Activated CD4-positive, CD25-positive, alpha-beta regulatory T cell treated with anti-CD3 and anti-CD28 coated beads, Interleukin-2, amount 50 U/mL, for 24 hours (primary cell): ENCODE measurements at places on chromosomes 3 and 15.

GRCh38 chr3:186975726-186976125, 45.4 kb downstream of the ST6GAL1 start:
- ATAC-seq = no peak

DNA sequence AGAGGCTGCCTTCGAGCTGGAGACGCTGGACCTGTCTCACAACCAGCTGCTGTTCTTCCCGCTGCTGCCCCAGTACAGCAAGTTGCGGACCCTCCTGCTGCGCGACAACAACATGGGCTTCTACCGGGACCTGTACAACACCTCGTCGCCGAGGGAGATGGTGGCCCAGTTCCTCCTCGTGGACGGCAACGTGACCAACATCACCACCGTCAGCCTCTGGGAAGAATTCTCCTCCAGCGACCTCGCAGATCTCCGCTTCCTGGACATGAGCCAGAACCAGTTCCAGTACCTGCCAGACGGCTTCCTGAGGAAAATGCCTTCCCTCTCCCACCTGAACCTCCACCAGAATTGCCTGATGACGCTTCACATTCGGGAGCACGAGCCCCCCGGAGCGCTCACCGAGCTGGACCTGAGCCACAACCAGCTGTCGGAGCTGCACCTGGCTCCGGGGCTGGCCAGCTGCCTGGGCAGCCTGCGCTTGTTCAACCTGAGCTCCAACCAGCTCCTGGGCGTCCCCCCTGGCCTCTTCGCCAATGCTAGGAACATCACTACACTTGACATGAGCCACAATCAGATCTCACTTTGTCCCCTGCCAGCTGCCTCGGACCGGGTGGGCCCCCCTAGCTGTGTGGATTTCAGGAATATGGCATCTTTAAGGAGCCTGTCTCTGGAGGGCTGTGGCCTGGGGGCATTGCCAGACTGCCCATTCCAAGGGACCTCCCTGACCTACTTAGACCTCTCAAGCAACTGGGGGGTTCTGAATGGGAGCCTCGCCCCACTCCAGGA, 21.1 kb downstream of the NRROS start:
- no peak for ATAC-seq

- no peak for ATAC-seq
Measured at GRCh38 chr3:184696697-184697096, 15.2 kb downstream of the MAGEF1 start.

- no peak for ATAC-seq
Measured at GRCh38 chr3:18988614-18989229, 159.6 kb upstream of the KCNH8 start.

DNA sequence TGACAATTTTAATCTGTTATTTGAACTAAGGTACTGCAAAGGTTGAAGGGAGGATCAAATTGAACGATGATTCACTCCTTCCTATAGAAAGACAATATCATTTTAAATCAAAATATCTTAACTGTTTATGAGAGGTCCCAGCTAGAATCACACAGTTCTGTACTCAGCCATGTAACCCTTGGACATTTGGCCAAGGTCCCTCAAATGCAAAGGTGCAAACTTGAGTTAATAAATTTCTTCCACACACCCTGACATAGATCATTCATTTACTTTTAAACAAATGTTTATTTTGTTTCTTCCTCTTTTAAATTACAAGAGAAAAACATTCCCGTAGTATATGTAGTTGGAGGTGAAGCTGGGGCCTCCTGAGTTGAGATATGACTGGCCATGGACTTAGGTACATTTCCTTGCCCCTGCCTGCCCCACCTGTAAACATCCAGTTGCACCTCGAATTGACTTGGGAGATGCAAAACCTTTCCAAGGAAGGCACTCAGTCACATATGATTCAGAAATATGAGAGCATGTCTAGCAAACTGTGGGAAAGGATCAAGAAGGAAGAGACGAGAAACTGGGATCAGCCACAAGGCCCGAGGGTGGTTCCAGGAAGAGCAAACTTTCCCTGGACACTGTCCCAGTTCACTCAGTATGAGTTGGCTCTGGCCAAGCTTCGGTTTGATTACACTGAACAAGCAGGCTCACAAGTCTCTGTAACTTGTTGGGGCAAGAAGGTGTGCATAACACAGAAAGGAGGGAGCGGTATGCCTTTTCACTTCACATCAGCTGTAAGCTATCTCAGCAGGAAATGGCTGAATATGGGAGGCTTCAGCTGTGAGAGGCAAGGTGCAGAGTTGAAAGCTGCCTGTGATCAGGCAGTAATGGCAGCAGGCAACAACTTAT, 6.7 kb downstream of the TNFSF10 start:
- no peak for ATAC-seq

- no peak for ATAC-seq
Measured at GRCh38 chr3:72912532-72912931, 24.7 kb downstream of the GXYLT2 start.

GRCh38 chr3:119700920-119701734, 1.7 kb upstream of the CFAP91 start:
- ATAC-seq = no peak

DNA sequence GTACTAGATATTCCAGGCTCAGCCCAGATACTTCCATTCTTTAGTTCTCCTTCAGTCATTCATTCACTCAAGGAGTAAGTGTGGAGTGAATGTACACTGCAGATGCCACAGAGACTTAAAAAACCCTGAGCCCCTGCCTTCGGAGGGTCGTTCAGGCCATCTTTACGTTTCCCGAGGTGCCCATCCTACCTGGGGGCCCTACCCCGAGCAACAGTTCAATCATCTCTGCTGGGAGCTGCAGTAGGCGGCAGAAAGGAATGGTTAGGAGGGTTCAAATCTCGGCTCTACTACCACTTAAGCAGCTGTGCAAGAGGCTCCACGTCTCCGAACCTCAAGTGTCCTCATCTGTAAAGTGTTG, 613 bp downstream of the SEC13 start:
- no peak for ATAC-seq

DNA sequence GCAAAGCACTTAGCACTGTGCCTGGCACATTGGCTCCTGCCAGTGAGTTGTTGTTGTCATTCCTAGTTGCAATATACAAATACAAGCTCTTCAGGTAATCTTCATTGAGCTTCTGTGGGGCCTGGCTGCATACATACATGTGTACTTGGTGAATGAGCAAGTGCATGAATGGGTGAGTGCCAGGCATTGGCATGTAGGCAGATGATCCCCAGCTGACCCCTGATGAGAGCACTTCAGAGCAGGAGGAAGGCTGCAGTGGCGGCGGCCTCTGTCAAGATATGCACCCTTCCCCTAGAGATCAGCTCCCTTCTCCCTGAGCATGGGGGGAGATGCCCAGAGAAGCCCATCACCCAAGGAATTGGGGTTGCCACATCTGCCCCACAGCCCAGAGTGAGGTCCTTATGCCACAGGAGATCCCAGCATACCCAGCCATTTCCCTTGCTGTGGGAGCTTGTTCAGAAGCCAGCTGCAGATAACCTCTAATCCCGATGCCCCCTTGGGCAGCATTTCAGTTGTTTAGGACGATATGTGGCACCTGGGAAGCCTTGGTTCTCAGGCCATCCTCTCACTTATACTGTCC, 8.8 kb downstream of the CACNA2D3 start:
- ATAC-seq = no peak

DNA sequence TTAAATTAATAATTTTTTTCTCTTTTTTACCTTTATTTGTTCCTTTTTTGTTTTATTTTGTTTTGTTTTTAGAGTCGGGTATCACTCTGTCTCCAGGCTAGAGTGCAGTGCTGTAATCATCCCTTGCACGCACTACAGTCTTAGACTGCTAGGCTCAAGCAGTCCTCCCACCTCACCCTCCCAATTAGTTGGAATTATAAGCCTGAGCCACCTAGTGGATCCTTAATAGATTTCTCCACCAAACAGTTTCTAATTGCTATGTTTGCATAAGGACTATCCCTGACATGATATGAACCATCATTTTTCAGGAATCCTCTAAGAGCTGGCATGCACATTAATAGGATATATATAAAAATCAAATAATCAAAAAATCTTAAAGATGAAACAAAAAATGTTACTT, 993.2 kb downstream of the OTOL1 start:
- no peak for ATAC-seq

GRCh38 chr15:67146875-67147381, 81.5 kb downstream of the SMAD3 start:
- ATAC-seq = peak; percentile 42

DNA sequence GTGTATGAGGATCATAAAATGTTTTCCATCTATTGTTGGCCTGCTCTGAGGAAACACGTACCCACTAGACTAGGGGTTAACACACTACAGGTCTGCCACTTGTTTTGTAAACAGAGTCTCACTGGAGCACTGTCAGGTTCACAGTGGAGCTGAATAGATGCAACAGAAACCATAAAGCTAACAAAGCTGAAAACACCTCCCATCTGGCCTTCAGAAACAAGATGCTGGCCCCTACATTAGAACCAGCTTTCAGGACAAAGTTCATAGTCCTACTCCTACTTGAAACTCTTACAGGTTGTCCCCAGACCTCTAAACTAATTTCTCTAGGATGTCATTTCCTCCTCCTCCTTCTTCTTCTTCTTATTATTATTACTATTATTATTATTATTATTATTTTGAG, 42.3 kb downstream of the SNX4 start:
- ATAC-seq = no peak

- no peak for ATAC-seq
Measured at GRCh38 chr3:195835791-195836190, 24.1 kb upstream of the MUC4 start.

- ATAC-seq = no peak
Measured at GRCh38 chr15:50797926-50798325, 32.4 kb upstream of the SPPL2A start.

DNA sequence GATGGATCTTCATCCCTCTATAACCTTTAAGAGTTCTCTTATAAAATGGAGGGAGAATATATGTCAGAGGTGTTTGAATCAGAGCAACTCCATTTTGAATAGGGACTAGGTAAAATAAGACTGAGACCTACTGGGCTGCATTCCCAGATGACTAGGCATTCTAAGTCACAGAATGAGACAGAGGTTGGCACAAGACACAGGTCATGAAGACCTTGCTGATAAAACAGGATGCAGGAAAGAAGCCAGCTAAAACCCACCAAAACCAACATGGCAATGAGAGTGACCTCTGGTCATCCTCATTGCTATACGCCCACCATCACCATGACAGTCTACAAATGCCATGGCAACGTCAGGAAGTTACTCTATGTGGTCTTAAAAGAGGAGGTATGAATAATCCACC, 211.0 kb downstream of the GBE1 start:
- no peak for ATAC-seq

GRCh38 chr15:44753345-44753744, 17.0 kb downstream of the TRIM69 start:
- ATAC-seq = no peak

- ATAC-seq = no peak
Measured at GRCh38 chr3:162398554-162398953, 901.9 kb downstream of the OTOL1 start.

DNA sequence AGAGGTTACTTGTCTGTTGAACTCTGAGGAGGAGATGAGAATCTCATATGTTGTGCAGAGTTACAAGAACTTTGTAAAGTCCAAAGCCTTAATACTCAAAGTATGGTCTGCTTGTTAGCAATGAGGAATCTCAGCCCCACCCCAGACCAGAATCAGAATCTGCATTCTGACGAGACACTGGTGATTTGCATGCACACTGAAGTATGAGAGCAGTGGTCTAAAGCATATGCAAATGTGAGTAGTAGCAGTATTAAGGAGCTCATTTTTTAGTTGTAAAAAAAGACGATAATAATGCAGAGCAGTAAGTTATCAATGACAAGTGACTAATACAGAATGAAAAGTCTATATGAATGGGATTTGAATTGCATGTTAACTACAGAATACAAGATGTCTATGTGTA, 327.7 kb downstream of the RYR3 start:
- ATAC-seq = no peak

GRCh38 chr3:164365242-164365641, 713.1 kb downstream of the SI start:
- no peak for ATAC-seq

DNA sequence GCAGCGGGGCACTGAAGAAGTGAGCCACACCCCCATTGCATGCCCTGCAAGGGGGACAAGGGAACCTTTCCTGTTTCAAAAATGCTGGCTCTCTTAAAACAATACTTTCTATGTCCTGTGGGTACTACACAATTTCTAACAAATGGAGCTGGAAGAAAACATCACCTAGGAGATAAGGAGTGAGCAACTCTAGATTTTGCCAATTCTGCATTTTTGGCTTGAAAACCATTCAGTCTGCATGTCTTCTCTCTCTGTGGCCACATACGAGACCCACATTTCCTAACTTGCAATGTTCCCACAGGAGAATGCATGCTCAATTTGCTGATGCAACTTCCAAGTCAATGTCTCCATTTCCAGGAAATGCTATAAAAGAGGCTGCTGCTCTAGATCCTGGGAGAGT, 662.0 kb downstream of the SQOR start:
- ATAC-seq = no peak

DNA sequence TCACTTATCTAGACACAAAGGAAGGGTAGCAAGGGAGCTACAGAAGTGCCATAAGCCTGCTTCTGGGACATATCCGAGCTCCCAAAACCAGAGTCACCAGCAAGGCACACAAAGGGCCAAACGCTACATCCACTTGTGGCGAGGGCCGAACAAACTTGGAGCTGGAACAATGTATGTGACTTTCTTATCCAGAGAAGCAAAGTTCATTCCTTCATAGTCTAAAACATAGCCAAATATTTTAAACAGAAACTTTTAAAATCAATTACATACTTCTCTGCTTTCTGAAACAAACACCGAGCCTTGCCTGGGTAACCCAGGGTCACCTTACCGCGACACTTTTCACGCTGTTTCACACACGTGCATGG, 15.9 kb downstream of the ZXDC start:
- ATAC-seq = no peak

DNA sequence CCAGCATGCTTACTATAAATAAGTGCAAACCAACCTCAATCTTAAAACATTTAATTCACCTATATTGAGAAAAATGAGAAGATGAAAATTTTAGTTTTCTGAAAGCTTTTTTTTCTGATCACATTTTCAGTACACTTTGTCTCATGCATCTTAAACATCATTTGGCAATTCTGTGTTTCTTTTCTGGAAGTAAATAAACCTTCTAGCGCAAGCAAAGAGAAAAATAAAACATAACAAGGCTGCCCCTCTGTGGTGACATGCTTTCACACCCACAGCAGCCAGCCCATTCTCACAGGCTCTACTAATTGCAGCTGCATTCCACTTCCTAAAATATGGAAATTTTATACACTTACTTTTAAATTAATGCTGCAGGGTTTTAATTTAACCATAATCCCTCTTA, 90.1 kb downstream of the NEK10 start:
- no peak for ATAC-seq

DNA sequence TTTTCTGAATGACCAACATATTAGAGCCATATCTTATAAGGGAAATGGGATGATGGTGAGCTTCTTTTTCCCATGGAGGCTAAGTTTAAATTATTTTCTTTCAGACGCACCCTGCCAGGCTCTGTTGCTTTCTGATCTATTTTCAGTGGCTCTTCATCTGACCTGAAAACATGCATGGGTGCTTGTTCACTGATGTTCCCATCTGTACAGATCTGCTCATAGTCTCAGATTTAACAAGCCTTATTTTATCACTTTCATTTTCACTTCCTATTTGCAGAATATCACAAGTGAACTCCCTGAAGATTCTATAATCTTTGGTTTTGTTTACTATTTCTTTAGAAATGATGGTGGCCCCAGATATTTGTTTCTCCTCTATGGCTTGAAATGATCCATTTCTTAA, 31.1 kb upstream of the SUCLG2 start:
- peak; percentile 70 for ATAC-seq

- ATAC-seq = no peak
Measured at GRCh38 chr3:156217674-156218352, 97.4 kb downstream of the KCNAB1 start.
